ENCODE measurements at places on chromosomes 2 and 18. TPM values are rescaled to one million over a fixed set of nuclear protein-coding genes. Genes with fewer than 3 reads are reported as not detected.

The TLX2 gene
- not detected for total RNA-seq

The SERPINB12 gene
- not detected for total RNA-seq

The MERTK gene
- total RNA-seq: 9.6 TPM

The HOXD11 gene
- not detected for total RNA-seq

The RGPD3 gene
- total RNA-seq: 0.26 TPM

The SIX3 gene
- 0.52 TPM for total RNA-seq

The KCNF1 gene
- total RNA-seq: 5.3 TPM

The SERPINB13 gene
- total RNA-seq: not detected

Measured in body of pancreas (tissue), 4 donors.